ENCODE measurements at places on chromosomes 7 and 10. TPM values are rescaled to one million over a fixed set of nuclear protein-coding genes. Genes with fewer than 3 reads are reported as not detected.

- no peak overlapping the region for H3K27ac ChIP-seq
- H3K4me3 ChIP-seq, result no peak overlapping the region
Measured at GRCh38 chr10:15163253-15163828, 5.2 kb downstream of the NMT2 start.

DNA sequence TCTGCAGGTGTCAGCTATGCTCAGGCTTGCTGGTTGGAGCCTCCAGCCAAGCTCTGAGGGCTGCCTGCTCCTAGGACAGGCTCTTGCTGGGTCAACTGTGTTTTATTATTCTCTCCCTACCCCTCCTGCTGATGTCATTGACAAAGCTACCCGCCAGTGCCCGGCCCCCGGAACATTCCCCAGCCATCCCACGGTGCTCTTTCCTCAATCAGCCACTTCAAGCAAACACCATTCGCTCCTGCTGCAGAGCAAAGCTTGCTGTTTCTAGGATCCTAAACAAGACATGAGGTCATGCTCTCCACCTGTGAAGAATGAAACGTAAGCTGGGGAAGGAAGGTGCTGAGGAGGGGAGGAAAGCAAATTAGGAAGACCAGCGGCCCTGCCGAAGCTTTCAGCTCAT lies 2.1 kb upstream of the C10orf71 start:
- no peak overlapping the region for H3K4me3 ChIP-seq
- no peak overlapping the region for H3K27ac ChIP-seq
- H3K27me3 ChIP-seq, result peaks cover 11% of the 10 kb centered on the region
- no peak for DNase-seq
- H3K4me1 ChIP-seq, result no peaks in the 10 kb centered on the region

DNA sequence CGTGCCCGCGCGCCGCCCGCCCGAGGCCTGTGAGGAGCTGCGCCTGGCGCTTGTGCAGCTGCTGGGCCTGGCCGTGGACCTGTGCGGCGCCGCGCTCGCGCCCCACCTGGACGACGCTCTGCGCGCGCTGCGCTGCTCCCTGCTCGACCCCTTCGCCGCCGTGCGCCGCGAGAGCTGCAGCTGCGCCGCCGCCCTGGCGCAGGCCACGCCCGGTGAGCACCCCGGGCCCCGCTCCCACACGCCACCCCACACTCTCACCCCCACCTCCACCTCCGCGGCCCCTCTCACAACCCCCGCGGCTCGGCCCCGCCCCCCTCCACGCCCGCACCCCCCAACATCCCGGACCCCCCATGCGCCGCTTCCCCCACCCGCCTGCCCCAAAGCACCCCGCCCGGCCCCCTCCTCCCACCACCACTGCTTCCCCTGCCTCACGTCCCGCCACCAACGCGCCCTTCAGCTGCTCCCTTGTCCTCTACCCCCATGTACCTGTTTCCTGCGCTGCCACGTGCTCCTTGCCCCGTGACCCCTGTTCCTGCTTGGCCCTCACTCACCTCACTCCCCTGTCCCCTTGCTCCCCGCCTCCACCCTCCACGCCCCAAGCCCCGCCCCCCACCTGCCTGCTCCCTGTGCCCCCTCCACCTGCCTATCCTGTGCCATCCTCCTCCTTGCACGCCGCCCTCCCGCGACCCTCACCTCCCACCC lies at the start of gene PRKAR1B:
PRKAR1B (minus strand) TSS at position 178 of the 702 bp plus-strand sequence. CDS start 15,776 bp downstream, outside the sequence.
- H3K4me1 ChIP-seq, result peaks cover 17% of the 10 kb centered on the region
- peak; percentile 28 for DNase-seq
- peak within 1 kb of the TSS; percentile 91 for H3K27ac ChIP-seq
- peaks cover 60% of the 10 kb centered on the region for H3K36me3 ChIP-seq
- no peaks in the 10 kb centered on the region for H3K27me3 ChIP-seq

Gene ITPRID1
- not detected for total RNA-seq

Gene SPOCK2
- 135 TPM for total RNA-seq
